Fibroblast of lung (primary cell): ENCODE measurements at places on chromosomes 1 and 21.

- no peak overlapping the region for H3K27ac ChIP-seq
- H3K4me1 ChIP-seq, result no peaks in the 10 kb centered on the region
- no peaks in the 10 kb centered on the region for H3K36me3 ChIP-seq
- DNase-seq, result no peak
- H3K4me3 ChIP-seq, result no peak overlapping the region
- no peaks in the 10 kb centered on the region for H3K27me3 ChIP-seq
Observed at GRCh38 chr1:1245178-1245816, 1.2 kb downstream of the C1QTNF12 start.

DNA sequence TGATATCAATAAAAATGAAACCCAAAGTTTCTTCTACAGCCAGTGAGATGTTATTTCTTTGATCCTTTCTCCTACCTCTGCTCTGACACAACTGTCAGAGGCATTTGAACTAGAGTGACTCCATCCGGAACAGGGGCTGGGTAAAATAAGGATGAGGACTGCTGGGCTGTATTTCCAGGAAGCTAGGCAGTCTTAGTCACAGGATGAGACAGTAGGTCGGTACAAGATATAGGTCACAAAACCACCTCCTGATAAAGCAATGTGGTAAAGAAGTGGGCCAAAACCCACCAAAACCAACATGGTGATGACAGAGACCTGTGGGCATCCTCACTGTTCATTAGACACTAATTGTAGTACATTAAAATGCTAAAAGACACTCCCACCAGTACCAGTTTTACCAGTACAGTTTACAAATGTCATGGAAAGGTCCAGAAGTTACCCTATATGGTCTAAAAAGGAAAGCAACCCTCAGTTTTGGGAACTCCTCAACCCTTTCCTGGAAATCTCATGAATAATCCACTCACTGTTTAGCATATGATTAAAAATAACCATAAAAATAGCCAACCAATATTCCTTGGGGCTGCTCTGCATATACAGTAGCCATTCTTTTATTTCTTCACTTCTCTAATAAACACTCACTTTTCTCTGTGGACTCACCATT is 96.7 kb downstream of the GABPA start:
- DNase-seq, result no peak
- no peaks in the 10 kb centered on the region for H3K4me1 ChIP-seq
- H3K27me3 ChIP-seq, result no peaks in the 10 kb centered on the region
- H3K36me3 ChIP-seq, result no peaks in the 10 kb centered on the region
- H3K4me3 ChIP-seq, result no peak overlapping the region

GRCh38 chr1:66494482-66494881 is 39.5 kb upstream of the SGIP1 start:
- H3K27me3 ChIP-seq, result no peaks in the 10 kb centered on the region
- no peak for DNase-seq
- H3K4me1 ChIP-seq, result peaks cover 6% of the 10 kb centered on the region
- no peak overlapping the region for H3K27ac ChIP-seq

DNA sequence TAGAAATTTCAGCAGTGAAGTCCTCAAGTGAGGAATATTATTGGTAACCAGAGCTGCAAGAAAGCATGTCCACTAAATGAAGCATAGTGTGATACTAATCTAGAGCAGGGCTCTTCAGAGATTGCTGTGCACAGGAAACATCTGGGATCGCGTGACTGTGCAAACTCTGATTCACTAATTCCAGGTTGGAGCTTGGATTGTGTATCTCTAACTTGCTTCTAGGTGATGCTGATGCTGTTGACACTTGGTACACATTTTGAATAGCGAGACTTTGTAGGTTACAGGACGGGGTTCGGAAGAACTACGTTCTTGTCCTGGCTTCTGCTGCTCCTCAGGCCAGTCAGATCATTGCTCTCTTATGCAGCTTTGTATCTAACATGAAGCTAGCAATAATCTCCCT is 66.5 kb downstream of the PRRX1 start:
- peaks cover 7% of the 10 kb centered on the region for H3K36me3 ChIP-seq
- no peak overlapping the region for H3K4me3 ChIP-seq
- no peaks in the 10 kb centered on the region for H3K27me3 ChIP-seq
- peak overlapping the region; percentile 49 for H3K27ac ChIP-seq

- peaks cover 14% of the 10 kb centered on the region for H3K27me3 ChIP-seq
- DNase-seq, result peak; percentile 45
- no peak overlapping the region for H3K4me3 ChIP-seq
Observed at GRCh38 chr1:208270651-208271141, 26.5 kb upstream of the PLXNA2 start.

DNA sequence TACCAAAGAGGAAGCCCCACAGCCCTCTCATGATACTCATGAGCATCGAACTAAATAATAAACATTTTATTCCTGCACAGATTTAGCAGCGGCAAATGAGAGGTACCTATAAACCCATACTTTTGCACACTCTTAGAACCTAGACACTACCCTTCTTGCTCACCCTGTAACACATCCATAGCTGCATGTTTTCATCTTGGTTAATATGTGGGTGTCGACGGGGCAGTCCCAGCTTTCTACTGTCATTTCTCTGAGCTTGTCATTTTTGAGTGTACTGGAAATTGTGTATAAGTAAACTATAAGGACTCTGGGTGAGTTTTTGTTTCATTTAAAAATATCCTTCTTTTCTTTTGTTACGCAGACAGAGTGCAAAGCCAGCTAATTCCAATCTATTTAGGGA is 25.5 kb downstream of the OVGP1 start:
- H3K4me1 ChIP-seq, result no peaks in the 10 kb centered on the region
- DNase-seq, result no peak

DNA sequence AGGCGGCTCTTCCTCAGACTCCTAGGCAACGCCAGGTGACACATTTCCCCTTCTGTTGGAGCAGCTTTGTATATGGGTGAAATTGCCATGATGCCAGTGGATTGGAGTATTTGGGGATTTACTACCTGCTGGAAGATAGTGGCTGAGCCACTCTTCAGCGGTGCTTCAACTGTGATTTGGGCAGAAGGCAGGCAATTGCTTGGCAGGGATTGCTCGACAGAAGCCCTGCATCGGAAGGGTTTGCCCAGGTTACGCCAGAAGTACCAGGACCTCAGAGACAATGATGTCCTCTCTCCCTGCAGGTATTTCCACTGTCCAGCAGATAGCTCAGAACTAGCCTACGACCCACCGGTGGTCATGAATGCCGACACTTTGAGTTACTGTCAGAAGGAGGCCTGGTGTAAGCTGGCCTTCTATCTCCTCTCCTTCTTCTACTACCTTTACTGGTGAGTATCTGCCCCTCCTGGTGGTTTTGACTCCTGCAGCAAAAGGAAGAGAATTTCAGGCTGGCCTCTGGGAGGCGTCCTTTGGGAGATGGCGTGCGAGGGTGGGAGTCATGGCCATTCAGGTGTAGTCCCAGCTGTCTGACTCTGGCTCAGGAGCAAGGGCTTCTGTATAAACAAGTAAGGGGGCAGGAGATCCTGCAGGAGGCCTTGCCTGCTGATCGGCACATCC is 118.3 kb downstream of the CNIH3 start:
- no peak for DNase-seq
- H3K27ac ChIP-seq, result no peak overlapping the region
- peaks cover 9% of the 10 kb centered on the region for H3K4me1 ChIP-seq
- H3K4me3 ChIP-seq, result no peak overlapping the region

DNA sequence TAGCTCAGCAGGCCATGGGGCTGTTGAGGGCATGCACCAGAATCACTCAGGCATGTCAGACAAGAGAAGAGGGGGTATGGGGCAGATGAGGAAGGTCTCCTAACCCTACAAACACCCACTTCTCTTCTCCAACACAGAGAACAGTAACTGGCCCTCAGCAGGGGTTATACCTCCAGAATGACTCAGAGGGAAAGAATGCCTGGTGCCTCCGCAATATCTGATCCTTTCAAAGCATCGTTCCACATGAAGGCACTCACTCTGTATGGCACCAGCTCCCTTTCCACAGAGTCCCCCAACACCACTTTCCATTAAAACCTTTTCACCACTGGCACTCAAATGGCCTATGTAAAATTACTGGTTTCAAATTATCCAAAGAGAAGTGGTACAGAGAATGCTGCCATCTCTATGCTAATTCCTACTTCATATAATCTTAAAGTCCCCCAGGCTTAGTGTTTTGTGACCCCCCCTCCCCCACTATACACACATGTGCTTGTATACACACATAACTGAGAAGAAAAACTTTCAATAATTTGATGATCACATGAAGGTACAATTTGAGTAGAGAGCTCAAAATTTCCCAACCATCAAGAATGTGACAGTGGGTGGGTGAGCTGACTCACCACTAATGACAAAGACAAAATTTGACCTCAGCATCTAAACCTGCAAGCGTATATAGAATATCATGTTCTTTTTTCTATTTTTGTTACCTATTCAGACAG is 91.5 kb downstream of the SIPA1L2 start:
- H3K36me3 ChIP-seq, result no peaks in the 10 kb centered on the region
- DNase-seq, result peak; percentile 80
- H3K27me3 ChIP-seq, result no peaks in the 10 kb centered on the region

DNA sequence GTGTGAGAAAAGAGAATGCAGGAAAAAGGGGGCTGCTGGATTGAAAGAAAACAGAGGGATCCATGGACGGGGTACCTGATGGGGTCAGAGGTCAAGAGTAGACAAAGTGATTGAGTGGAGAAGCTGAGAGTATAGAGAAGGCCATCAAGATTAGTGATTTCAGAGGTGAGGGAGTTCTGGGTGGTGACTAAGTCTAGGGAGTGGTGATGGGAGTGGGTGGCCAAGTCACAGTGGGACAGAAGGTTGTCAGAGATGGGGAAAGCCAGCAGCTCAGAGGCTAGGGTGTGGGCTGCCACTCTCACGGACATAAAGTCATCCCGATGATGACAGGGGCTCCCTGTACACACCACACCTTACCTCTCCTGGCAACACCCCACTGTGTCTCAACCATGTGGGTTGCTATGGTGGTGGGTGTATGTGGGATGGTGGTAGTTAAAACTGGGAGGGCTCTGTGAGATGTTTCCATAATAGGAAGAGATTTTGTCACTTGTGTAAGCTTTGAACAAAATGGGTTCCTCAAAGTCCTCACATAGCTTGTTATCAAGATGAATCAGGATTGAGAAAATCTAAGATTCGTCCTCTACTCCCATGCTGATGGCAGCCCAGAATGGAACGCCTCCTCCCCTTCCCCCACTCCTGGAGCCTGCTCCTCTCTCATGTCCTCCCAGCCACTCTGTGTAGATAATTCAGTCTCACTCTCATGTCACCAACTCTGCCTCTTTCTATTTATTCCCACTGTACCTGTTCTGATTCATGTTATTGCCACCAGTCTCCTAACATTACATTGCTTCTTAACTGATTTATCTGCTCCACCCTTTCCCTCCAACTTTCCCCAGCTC is 20.3 kb upstream of the CSF1 start:
- DNase-seq, result no peak
- peaks cover 3% of the 10 kb centered on the region for H3K27me3 ChIP-seq
- H3K36me3 ChIP-seq, result no peaks in the 10 kb centered on the region
- no peaks in the 10 kb centered on the region for H3K4me1 ChIP-seq

DNA sequence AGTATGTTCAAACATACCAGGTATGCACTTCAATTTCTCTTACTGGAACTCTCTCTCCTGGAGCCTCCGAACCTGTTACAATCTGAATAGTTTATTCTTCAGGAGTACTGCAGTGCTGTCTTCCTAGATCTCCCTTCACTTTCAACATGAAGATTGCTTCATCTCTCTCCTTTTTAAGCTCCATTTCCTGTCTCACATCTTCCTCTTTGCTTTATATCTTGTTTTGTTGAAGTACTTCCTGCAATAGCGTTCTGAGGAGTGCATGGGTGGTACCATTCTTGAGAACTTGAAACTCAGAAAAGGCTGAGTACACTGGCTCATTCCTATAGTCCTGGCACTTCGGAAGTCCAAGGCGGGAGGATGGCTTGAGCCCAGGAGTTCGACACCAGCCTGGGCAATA is 15.7 kb upstream of the C1orf146 start:
- DNase-seq, result no peak
- H3K4me3 ChIP-seq, result no peak overlapping the region
- no peaks in the 10 kb centered on the region for H3K4me1 ChIP-seq
- H3K27ac ChIP-seq, result no peak overlapping the region

GRCh38 chr1:90189889-90190288 is 195.0 kb downstream of the ZNF326 start:
- H3K4me1 ChIP-seq, result no peaks in the 10 kb centered on the region
- H3K4me3 ChIP-seq, result no peak overlapping the region
- no peak overlapping the region for H3K27ac ChIP-seq
- DNase-seq, result no peak
- H3K36me3 ChIP-seq, result no peaks in the 10 kb centered on the region
- no peaks in the 10 kb centered on the region for H3K27me3 ChIP-seq

DNA sequence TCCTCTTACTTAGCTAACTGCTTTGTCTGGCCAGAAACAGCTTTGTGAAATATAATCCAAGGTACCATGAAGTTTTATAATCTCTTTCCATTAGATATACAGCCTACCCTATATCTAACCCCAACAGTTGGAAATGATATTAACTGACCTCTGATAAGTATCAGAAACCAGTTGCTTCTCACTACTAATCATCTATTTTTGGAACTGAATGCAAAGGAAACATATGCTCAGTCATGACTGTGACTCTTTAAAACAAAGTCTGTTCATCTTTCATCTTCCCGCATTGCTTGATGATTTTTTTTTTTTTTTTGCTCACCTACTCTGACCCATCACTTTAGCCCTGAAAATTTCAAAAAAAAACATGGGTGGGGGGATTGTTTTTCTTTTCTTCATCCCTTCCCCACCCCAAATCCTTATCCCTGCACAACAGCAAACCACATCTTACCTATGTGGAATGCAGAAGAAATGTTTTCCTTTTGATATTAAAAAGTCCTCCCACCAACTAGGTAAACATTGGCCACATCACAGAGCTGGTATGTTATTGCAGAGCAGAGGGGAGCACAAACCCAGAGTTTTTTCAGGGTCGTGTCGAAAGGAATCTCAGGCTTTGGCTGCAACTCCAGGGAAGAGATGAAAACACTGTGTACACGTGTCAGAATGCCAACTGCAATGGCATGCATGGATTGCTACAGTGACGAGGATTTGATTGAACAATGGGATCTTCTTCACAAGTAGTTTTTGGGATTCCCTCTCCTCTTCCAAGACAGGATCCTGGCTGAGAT is 137.3 kb downstream of the SLC30A10 start:
- H3K27me3 ChIP-seq, result no peaks in the 10 kb centered on the region
- no peaks in the 10 kb centered on the region for H3K36me3 ChIP-seq
- DNase-seq, result peak; percentile 86

- H3K27me3 ChIP-seq, result no peaks in the 10 kb centered on the region
- H3K27ac ChIP-seq, result no peak overlapping the region
Observed at GRCh38 chr1:36528361-36529349, 45.9 kb upstream of the CSF3R start.

DNA sequence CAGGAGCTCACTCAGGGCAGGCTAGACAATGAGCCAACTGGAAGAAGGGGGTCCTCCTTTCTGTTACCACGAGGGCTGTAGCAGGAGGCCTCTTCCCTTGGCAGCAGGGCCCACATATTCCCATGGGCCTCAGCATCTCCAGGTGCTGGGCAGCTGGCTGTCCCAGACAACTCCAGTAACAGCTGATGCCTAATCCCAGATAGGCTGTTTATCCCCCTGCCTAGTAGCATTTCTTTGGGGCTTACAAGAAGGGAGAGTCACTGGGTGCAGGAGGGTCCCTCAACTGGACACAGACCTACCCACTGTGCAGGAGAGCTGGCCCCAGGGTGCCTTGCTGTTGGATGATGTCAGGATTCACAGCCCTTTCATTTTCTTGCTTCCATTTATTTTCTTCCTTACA is 278.2 kb downstream of the DSCAM start:
- H3K36me3 ChIP-seq, result no peaks in the 10 kb centered on the region
- H3K27ac ChIP-seq, result no peak overlapping the region
- H3K4me1 ChIP-seq, result no peaks in the 10 kb centered on the region
- H3K4me3 ChIP-seq, result no peak overlapping the region

- H3K4me1 ChIP-seq, result no peaks in the 10 kb centered on the region
- DNase-seq, result peak; percentile 69
- no peak overlapping the region for H3K27ac ChIP-seq
- H3K36me3 ChIP-seq, result no peaks in the 10 kb centered on the region
- H3K4me3 ChIP-seq, result no peak overlapping the region
Observed at GRCh38 chr1:20008391-20008841, 29.0 kb upstream of the PLA2G2A start.
